ENCODE measurements at places on chromosomes 2 and 18. TPM values are rescaled to one million over a fixed set of nuclear protein-coding genes. Genes with fewer than 3 reads are reported as not detected.

Gene RAX
- total RNA-seq, result not detected

Gene SERPINB2
- total RNA-seq, result 67.6 TPM

Gene OR6B2
- total RNA-seq, result not detected

Gene PSD4
- total RNA-seq, result 0.82 TPM

Gene PTPN18
- total RNA-seq, result 25.8 TPM

Gene TMEM200C
- total RNA-seq, result 0.33 TPM

Gene RNF149
- 46.4 TPM for total RNA-seq

Gene MYOM1
- 0.90 TPM for total RNA-seq

Gene HOXD11
- not detected for total RNA-seq

Gene STAMBP
- 34.2 TPM for total RNA-seq

Gene CCDC121
- total RNA-seq, result 7.0 TPM

Gene TCF7L1
- 3.5 TPM for total RNA-seq

Gene RGPD6
- total RNA-seq, result 45.0 TPM

Gene EIF2AK3
- 31.5 TPM for total RNA-seq

Gene SCN7A
- under 0.01 TPM for total RNA-seq

Gene HNMT
- 32.2 TPM for total RNA-seq

Gene REG3G
- total RNA-seq, result not detected

Gene SP140
- 0.09 TPM for total RNA-seq

Gene ACVR1C
- 0.63 TPM for total RNA-seq

Gene PTGR3
- 43.3 TPM for total RNA-seq

Gene METTL8
- 73.3 TPM for total RNA-seq

Gene C2orf81
- 1.9 TPM for total RNA-seq

Gene RAPGEF4
- total RNA-seq, result 1.3 TPM

Gene MOGAT1
- not detected for total RNA-seq

Gene NCL
- 437 TPM for total RNA-seq

Gene UGT1A4
- not detected for total RNA-seq

Gene DCC
- total RNA-seq, result 0.09 TPM

Gene SP140L
- 16.0 TPM for total RNA-seq

Gene ITGA6
- total RNA-seq, result 4.0 TPM

Gene ADRA2B
- total RNA-seq, result under 0.01 TPM

Gene TP53I3
- total RNA-seq, result 22.3 TPM

Gene CTLA4
- not detected for total RNA-seq

Gene PER2
- 10.8 TPM for total RNA-seq

Gene ARHGAP15
- total RNA-seq, result not detected

Gene ZSWIM2
- total RNA-seq, result not detected

Gene DLX1
- total RNA-seq, result 0.41 TPM

Gene LOXHD1
- not detected for total RNA-seq

Gene MC4R
- total RNA-seq, result not detected

Gene IL18RAP
- total RNA-seq, result 0.09 TPM

Gene DAW1
- total RNA-seq, result not detected

Gene ACTR2
- 127 TPM for total RNA-seq

Gene RNF125
- 0.65 TPM for total RNA-seq

Gene RTP5
- total RNA-seq, result not detected

Measured in fibroblast of the aortic adventitia (primary cell).